ENCODE measurements at places on chromosomes 4 and X. TPM values are rescaled to one million over a fixed set of nuclear protein-coding genes. Genes with fewer than 3 reads are reported as not detected.

BEND2 gene
- not detected for total RNA-seq

CAPN6 gene
- total RNA-seq: not detected

MAGEB6 gene
- total RNA-seq: not detected

DCAF8L2 gene
- not detected for total RNA-seq

TKTL1 gene
- not detected for total RNA-seq
